ENCODE measurements at places on chromosomes 11 and 22.

GRCh38 chr11:19018901-19019300 is 41.6 kb downstream of the MRGPRX2 start:
- DNase-seq, result no peak

- no peak for DNase-seq
Measured at GRCh38 chr22:30312053-30312452, 14.7 kb downstream of the TBC1D10A start.

DNA sequence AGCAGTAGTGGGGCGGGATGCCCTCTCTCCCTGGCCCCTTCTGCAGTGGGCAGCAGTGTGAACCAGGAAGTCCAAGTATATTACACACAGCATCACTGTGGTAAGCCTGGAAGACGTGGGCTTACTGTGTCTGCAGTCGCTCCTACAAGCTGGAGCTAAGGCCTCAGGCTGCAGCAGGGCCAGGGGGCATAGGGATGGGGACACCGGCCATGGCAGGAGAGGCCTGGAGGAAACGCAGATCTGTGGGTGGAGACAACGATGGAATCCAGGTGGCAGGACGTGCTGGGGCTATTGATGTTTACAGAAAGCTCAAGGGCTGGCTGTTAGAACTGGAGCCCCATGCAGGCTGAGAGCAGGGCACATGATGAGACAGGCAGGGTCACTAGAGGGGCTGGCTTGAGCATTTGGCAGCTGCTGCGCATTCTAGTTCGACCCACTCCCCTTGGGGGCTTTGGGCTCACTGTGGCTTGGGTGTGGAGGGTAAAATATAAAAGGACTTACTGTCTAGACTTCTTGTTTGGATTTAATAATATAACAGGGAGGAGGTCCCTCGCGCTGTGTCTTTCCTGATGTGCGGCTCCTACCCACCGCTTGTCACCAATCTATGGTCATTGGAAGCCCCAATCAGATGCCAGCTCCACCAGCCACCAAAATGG is 539.5 kb downstream of the TBC1D22A start:
- no peak for DNase-seq

DNA sequence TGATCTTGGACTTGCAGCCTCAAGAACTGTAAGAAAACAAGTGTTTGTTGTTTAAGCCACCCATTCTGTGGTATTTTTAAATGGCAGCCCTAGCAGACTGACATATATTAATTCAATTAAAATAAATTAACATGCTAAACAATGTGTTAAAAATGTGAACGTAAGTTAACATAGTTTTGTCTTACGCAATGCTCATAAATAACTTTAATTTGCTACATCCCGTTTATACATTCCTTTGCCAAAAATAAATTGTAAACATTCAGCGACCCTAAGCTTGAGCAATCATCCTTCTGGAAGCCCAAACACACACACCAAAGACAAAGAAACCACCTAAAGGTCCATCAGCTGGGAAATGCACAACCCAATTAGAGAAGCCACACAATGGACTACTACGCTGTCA is 70.4 kb downstream of the CELSR1 start:
- no peak for DNase-seq

GRCh38 chr22:24554313-24555164 is at the start of gene GUCD1:
Gene GUCD1, minus strand, starts transcription at chr22:24555138. Its CDS starts 147 bp downstream, at chr22:24554991.
- peak; percentile 20 for DNase-seq

- no peak for DNase-seq
Measured at GRCh38 chr11:13140028-13140870, 131.1 kb downstream of the RASSF10 start.

GRCh38 chr22:46094676-46095075 is 55.6 kb upstream of the PPARA start:
- no peak for DNase-seq

GRCh38 chr11:101600924-101601323 is 17.1 kb upstream of the TRPC6 start:
- no peak for DNase-seq

DNA sequence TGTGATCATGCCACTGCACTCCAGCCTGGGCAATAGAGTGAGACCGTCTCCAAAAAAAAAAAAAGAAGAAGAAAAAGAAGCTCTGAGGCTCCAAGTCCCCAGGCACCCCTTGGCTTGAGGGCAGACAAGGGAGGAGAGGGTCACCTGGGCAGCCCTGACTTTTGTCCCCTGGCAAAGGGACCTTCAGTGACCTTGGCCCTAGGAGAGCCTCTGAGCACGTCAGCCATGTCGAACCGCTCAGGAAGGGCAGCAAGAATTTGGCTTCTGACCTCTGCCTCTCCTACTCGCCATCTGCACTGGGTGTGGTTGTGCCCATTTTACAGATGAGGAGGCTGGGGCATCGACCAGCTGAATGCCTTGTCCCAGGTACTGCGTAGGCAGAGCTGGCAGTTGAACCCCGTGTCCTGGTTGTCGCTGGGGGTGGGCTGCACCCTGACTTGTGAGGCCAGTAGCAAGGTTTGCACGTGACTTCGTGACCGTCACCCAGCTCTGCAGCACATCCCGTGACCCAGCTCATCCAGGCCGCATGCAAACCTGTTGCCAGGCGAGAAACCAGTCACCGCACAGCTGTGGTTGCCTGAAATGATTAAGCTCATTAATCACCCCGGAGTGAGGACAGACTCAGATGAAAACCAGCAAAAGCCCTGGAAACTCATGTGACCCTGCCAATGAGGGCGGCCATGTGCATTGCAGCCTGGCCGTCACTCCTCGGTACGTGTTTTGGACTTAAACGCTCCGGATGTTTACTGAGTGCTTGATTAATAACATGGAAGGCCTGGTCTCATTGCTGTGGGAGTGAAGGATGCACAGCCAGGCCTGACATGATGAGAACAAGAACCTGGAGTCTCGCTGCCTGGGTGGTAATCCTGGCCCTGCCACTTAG is 47.7 kb upstream of the PPP6R3 start:
- no peak for DNase-seq

DNA sequence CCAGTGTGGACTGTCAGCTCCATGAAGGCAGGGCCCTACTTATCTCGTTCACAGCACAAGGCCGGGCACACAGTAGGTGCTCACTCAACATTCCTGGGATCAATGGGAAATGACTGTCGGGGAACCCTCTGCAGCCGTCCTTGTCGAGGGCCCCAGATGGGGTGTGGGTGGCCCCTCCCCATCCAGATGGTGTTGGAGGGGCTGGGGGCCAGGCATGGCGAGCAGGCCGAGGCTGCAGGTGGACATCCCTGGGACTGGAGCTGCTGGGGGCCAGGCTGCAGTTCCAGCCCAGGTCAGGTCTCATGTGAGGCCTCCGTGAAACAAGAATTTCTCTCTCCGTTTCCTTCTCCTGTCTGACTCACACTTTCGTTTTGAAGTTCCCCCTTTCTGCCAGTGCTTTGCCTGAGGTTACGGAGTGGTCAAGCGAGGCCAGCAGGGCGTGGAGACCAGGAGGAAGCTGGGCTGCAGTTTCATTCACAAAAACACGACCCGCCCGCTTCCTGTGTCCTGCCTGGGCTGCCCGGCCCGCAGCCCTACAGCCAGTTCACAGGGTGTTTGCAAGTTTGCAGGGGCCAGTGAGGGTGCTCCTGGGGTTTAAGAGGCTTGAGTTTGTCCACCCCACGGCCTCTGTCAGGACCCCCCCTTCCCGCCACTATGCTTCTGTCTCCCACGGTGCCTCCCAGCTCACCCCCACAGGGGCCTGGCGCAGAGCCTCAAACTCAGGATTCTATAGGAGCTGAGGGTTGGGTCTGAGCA is 4.5 kb downstream of the MYEOV start:
- DNase-seq, result peak; percentile 97

DNA sequence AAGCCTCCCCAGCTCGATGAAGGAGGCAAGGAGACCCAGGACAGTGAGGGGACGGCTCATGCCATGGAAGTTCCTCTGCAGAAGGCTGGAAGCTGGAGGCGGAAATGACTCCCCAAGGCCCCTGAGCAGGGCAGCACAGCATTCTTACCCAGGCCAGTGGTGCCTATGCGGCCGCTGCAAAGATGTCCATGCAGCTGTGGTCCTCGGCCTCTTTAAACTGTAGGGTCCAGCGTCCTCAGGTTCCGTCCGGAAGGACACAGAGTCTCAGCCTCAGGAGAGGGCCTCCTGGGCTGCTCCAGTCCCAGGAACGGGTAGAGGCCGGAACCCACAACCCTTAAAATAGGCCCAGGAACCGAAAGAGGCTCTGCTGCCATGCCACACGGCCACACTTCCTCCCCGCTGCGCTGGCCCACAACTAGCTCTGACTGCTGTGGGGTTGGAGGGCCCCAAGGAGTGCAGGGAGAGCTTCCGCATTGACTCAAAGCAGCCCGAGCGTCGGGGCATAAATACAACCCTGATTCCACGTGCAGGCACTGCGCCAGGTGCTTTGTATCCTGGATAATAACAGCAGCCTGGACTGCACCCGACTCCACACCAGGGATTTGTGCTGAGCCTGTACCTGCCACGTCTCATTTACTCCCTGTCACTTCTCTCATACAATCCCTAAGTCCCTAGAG is 5.5 kb downstream of the KIAA0930 start:
- DNase-seq, result peak; percentile 56

GRCh38 chr11:119362741-119363080 is 16.2 kb upstream of the MFRP start:
- DNase-seq, result no peak

DNA sequence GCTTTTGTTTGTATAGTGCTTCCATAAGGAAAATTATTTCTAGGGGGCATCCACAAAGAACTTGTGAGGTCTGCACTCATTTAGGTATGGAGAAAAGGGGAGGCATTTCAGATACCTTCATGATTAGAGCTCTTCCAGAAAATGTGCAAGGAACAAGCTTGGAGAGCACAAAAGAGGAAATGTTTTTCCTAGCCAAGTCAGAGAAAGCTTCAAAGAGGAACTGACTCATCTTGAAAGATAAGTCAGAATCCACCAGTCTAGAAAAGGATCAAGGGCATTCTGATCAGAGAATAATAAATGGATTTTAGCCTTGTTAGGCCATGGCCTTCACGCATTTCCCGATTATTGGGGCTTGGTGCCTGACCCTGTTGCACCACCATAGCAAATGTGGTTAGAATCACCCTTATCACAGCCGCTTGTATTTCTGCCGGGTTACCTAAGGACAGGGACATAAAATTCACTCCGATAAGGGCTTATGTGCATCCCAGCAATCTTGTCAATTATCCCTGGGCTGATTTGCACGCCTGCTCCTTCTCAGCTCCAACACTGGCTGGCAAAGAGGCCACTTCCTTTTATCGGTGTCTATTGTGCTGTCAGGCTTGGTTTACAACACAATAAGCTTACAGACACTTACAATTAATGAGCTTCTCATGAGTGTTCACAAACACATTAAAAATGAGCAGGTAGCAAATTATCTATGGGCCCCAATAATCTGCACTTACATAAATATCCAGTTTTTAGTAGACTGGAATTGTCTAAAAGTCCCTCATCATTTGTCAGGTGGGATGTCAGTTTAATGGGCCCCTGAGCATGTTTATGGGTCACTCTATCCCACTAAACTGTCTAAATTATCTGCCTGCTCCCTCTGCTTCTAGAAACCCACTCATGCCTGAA is 613.5 kb downstream of the SOX6 start:
- DNase-seq, result no peak

GRCh38 chr11:72330131-72330727 is 86.3 kb upstream of the PHOX2A start:
- no peak for DNase-seq

GRCh38 chr22:45099961-45100360 is 63.8 kb upstream of the NUP50 start:
- no peak for DNase-seq

GRCh38 chr22:39220450-39220849 is 24.3 kb downstream of the PDGFB start:
- no peak for DNase-seq

DNA sequence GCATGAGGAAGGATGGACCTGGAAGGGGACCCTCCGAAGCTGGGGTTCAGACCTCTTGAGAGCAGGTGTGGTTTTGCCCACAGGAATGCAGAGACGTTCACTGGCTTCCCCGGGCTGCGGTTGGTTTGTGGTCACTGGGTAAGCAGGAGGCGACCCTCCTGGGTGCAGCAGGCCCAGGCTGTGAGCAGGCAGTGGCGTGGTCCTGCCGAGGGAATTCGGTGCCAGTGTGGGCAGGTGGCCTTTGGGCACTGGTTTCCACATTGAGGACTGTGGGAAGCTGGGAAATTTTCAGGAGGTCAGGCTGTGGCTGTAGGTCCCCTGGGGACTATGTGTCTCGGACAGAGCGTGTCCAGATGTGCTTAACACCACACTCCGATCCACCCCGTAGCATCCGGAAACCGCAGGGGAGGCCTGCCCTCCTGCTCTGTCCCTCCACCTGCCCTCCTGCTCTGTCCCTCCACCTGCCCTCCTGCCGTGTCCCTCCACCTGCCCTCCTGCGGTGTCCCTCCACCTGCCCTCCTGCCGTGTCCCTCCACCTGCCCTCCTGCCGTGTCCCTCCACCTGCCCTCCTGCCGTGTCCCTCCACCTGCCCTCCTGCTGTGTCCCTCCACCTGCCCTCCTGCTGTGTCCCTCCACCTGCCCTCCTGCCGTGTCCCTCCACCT is 27.5 kb downstream of the TPCN2 start:
- DNase-seq, result no peak

DNA sequence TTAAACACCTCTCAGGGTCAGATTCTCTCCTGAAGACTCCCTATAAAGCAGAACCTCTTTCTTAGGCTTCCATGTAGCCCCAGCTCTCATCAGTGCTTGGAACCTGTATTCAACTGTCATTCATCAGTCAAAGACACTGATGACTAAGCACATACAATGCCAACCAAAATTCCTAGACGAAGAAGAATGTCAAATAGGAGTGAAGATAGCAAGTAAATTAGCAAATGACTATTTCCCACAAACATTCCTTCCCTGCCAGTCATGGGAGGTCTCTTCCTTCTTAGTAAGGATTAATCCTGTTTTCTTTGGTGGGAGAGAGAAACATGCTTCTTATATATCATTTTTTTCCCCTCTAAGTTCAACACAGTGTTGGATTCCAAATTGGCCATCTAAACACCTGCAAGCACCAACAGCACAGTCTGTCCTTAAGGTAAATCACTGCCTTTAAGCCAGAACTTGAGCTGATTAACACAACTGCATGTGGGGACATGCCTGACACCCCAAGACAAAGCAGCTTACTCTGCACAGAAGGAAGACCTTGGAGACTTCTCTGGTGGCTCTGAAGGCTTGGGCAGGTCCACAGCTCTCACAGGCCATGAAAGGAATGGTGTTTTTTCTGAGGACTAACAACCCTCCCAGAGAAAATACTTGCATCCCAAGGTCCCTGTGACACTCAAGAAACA is 47.5 kb upstream of the ME3 start:
- no peak for DNase-seq

GRCh38 chr11:64745189-64745520 is 1.2 kb upstream of the RASGRP2 start:
- peak; percentile 66 for DNase-seq

DNA sequence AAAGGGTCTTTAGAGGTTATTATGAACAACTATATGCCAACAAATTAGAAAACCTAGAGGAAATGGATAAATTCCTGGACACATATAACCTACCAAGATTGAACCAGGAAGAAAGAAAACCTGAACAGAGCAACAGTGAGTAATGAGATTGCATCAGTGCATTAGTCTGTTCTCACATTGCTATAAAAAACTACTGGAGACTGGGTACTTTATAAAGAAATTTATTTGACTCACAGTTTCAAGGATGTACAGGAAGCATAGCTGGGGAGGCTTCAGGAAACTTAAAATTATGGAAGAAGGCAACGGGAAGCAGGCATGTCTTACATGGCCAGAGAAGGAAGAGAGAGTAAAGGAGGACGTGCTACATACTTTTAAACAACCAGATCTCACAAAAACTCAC is 70.8 kb upstream of the GNAZ start:
- DNase-seq, result no peak

GRCh38 chr11:74735365-74735928 is 4.2 kb upstream of the CHRDL2 start:
- no peak for DNase-seq
